ENCODE measurements at places on chromosomes 4 and X.

DNA sequence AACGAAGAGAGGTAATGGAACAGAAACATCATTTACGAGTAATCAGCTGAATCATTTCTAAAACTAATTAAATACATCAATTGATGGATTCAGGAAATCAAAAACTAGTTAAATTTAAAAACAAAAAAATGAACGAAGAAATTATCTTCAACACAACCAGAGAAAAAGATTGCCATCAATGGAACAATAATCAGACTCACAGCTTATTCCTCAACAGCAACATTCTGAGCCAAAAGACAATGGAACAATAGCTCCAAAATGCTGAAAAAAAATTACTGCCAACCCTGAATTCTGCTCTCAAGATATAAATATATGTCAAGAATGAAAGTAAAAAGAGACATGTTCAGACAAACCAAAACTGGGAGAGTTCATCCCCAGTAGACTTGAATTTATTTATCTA, 65.5 kb upstream of the KLF3 start:
- no peak for DNase-seq

- DNase-seq: no peak
These were observed 12.7 kb downstream of the ACOX3 start for GRCh38 chr4:8427761-8428287.

- DNase-seq: no peak
These were observed 8.8 kb downstream of the DDX53 start for GRCh38 chrX:23008431-23009099.

- DNase-seq: no peak
These were observed 247.1 kb upstream of the PITX2 start for GRCh38 chr4:110869862-110870572.

DNA sequence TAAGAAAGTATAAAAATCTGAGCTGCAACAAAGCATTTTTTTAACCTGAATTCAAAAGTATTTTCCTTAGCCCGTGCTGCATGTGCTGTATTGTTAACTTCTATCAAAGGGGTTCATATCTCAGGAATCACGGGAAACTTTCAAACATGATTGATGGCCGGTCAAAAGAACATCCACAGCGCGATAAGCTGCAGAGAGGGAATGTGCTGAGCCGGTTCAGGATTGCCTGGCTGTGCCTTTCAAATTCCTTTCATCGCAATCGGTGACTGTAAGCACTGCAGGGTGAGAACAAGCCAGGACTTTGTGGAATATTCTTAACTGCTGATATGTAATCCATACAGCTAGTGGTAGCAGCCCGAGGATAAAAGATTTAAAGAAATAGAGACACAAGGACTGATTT, 210.9 kb upstream of the NOCT start:
- peak; percentile 3 for DNase-seq

- no peak for DNase-seq
These were observed 82.0 kb upstream of the STS start for GRCh38 chrX:7065473-7065872.

DNA sequence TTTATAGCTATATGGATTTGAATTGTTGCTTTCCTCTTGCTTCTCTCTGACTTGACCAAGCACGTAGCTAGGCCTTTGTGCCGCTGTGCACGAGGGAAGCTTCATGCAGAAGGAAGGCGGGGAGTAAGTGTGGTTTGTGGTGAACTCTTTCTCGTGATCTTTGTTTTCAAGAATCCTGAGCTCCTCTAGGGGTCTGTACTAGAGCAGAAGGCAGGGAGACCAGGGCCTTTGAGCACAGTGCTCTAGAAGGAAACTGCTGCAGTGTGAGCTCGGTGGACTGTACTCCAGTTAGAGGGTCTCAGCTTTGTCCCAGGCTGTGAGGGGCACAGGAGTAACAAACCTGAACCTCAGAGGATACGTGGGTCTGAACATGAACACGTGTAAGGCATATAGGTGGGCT, 49.0 kb downstream of the AGA start:
- DNase-seq: no peak

GRCh38 chrX:39643550-39643949, 454.2 kb downstream of the BCOR start:
- no peak for DNase-seq

- no peak for DNase-seq
These were observed 65.7 kb upstream of the KCNIP4 start for GRCh38 chr4:22014222-22014741.

GRCh38 chr4:113270520-113271319, 221.3 kb downstream of the ANK2 start:
- DNase-seq: no peak

DNA sequence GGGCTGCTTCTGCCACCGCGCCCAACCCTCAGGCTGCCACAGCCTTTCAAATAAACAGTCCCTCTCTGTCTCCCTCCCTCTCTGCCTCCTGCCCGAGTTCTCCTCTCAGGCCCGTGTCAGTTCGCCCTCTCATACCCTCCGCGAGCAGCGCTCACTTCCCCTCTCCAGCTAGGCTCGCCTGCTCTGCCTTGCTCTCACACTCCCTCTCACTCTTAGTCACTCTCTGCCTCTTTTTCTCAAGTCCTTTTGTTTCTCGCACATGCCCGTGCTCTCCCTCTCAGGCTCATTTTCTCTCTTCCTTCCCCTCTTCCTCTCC, 3.2 kb downstream of the EFNB1 start:
- DNase-seq: peak; percentile 28

DNA sequence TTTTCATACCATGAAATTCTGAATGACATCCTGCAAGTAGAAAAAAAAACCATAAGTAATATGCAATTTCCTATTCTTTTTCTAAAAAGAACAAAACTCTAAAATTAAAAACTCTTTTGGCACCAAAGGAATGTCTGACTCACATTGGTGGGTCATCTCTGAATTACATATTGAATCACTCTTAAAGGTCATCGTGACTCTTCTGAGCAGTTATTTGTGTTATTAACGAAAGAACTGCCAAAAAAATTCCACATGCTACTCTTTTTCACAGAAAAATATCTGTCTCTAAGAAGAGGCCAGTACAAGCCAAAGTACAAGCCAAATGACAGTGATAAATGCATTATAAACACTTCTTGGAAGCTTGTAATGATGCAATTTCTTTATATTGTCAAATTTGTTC, 282.2 kb downstream of the GUCY2F start:
- DNase-seq: peak; percentile 15
